Right atrium auricular region (tissue), 2 donors: ENCODE measurements at places on chromosomes 5 and 9. TPM values are rescaled to one million over a fixed set of nuclear protein-coding genes. Genes with fewer than 3 reads are reported as not detected.
A peak's percentile ranks its signal among the peaks of the same experiment; 100 is the strongest.

Gene DNAI1
- not detected for total RNA-seq

Gene GPR151
- total RNA-seq: not detected

DNA sequence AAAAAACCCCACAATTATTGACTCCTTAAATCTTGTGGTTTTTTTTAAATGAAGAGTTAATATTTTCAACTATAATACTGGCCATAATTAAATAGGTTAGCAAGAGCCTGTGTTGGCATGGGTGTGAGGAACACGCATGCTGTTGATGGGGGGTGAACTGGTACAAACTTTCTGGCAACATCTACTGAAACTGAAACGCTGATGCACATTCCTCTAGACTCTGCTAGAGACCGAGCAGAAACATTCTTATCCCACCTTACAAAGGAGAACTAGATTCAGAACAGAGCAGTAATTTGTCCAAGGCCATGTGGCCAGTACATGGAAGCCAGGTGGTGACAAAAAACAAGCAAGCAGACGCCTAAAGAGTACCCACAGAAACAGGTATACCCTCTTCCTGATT lies 2.4 kb downstream of the BICD2 start:
- no peaks in the 10 kb centered on the region for H3K36me3 ChIP-seq
- no peaks in the 10 kb centered on the region for H3K27me3 ChIP-seq
- no peak for DNase-seq
- peak overlapping the region; percentile 50 for H3K27ac ChIP-seq
- H3K4me1 ChIP-seq: peaks cover 60% of the 10 kb centered on the region

DNA sequence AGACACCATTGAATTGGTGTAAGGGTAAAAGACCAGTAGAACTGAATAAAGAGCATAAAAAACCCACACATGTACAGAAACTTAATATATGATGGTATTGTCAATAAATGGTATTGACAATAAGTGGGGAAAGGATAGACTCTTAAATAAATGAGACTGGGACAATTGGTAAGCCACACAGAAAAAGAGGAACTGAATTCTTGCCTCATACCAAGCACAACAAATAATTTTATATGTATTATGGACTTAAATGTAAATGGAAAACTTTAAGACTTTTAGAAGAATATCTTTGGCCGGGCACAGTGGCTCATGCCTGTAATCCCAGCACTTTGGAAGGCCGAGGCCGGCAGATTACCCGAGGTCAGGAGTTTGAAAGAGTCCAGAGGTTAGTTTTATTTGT lies 37.9 kb upstream of the PPP2CA start:
- no peaks in the 10 kb centered on the region for H3K4me1 ChIP-seq
- H3K36me3 ChIP-seq: no peaks in the 10 kb centered on the region
- H3K27me3 ChIP-seq: no peaks in the 10 kb centered on the region

- H3K27ac ChIP-seq: no peak overlapping the region
- H3K27me3 ChIP-seq: no peaks in the 10 kb centered on the region
- H3K4me1 ChIP-seq: peaks cover 11% of the 10 kb centered on the region
- no peak for DNase-seq
Measured at GRCh38 chr9:107874137-107874536, 384.6 kb upstream of the KLF4 start.

DNA sequence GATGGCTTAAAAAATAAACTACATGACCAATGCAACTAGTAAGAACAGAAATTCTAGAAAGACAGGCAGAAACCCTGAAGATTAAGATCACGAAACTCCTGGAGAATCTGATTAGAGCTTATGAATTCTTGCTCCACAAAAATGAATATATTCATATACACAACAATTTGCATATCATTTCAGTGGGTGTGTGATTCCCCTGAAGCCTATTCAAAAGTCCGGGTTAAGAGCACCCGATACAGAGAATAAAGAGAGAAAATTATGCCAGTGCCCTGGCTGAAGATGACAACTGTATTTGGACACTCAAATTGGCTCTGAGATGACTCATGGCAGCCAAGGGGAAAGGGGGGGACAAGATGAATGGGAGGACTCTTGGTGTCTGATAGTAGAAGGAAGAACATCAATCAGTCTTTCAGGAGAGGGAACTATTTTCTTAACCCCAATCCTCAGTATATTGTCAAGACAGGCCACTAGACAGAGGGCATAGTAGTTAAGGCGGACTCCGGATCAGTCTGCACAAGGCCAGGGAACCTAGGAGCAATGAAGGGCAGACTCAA lies 6.0 kb downstream of the TMOD1 start:
- peaks cover 8% of the 10 kb centered on the region for H3K36me3 ChIP-seq
- peak overlapping the region; percentile 19 for H3K27ac ChIP-seq
- no peak overlapping the region for H3K4me3 ChIP-seq
- peaks cover 69% of the 10 kb centered on the region for H3K4me1 ChIP-seq

DNA sequence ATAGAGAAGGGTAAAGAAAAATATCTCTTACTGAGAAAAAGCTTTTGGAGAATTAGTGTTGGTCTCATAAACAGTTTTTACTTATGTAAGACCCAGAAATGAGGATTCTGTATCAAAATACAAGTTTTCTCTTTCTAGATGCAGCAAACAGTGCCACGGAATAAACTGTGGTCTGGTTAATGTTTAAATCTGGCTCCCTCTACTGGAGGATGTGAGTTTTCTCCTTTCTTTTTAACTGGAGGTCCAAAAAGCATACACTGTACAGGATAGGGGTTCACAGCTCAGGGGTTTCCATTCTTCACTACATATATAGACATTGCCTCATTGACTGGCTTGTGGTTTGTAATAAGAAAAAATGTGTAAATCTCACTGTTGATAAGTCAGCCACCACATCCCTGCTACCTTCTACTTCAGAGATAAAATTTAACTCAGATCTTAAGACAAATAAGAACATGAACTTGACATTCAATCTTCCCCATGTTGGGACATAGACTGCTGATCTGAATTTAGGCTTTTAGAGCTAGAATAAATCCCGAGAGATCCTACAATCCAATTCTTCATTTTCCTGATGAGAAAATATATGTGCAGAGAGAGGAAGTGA lies 98.9 kb downstream of the CFAP95 start:
- no peak for DNase-seq
- no peaks in the 10 kb centered on the region for H3K36me3 ChIP-seq
- no peaks in the 10 kb centered on the region for H3K4me1 ChIP-seq
- no peak overlapping the region for H3K4me3 ChIP-seq

DNA sequence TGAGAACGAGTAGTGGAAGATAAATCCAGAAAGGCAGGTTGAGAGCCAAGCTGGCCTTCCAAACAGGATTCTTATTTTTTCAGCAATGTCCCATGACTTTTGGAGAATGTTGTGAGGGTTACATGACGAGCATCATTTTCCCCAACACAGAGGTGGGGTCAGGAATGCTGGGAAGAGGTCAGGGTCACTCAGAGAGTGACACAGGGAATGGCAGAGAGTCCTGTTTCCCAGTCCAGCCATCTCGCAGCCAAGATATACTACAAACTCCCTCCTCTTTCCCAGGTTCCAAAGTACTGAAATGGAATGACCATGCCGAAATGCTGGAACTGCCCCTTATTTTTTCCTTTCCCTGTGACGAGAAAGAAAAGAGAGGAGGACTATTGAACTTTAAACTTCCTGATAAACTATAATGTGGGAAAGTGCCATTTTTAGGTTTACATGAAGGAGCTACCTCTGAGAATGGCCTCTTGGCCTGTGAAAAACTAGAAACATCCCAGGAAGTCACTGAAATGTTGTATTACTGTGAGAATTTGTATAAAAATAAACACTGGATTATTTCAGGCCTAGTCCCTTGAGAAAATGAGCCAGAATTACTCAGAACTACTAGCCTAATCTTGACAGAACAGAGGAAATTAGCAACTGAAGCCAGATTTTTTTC lies 420.4 kb downstream of the CETN3 start:
- no peaks in the 10 kb centered on the region for H3K4me1 ChIP-seq
- H3K27ac ChIP-seq: peak overlapping the region; percentile 64
- no peaks in the 10 kb centered on the region for H3K27me3 ChIP-seq
- H3K36me3 ChIP-seq: no peaks in the 10 kb centered on the region
- no peak for DNase-seq
